ENCODE measurements at places on chromosomes 5 and 9.

GRCh38 chr5:61327760-61328753 is 4.0 kb upstream of the ZSWIM6 start:
- no peak for DNase-seq

DNA sequence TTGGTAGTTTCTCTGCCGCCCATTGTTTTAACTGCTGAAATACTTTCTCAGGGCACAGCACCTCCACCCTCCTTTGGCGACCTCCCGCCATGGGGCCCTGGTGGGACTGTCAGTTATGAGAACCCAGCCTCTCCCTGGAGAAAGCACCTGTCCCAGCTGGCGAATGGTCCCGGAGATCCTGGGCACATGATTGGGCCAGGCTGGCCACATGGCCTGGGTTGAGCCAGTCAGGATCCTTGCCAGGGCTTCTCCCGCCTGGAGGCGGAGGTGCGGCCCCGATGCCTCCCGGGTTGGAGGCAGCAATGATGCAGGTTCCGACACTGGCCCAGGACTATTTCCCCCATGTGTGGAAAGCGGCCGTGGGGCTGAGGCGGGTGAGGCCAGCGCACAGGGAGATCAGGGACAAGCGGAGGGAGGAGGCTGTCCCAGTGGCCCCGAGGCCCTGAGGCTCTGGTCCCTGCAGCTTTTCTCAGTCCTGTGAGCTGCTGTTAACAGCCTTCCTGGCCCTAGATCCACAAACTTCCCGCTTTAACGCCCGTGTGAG is 13.6 kb downstream of the UNC5A start:
- no peak for DNase-seq

GRCh38 chr9:135773530-135774238 is 71.7 kb downstream of the KCNT1 start:
- no peak for DNase-seq

- DNase-seq: no peak
Measured at GRCh38 chr5:96997265-96997859, 61.5 kb downstream of the LNPEP start.

GRCh38 chr9:70517926-70518610 is 103.6 kb upstream of the KLF9 start:
- DNase-seq: no peak

DNA sequence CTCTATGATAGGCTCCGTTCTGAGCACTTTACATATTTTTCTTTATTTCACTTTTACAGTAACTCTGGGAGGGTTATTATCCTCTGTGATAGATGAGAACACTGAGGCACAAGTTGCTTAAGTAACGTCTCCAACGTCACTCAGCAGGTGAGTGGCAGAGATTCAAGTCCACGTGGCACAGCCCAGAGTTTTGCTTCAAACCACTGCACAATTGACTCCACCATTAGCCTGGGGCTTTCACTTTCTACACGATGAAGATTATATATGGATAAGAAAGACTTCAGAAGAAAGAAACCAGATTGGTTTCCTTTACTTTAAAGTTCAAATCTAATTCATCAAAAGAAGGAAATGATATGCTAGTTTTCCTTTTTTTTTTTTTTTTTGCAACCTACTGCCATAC is 245.9 kb downstream of the SYK start:
- no peak for DNase-seq

DNA sequence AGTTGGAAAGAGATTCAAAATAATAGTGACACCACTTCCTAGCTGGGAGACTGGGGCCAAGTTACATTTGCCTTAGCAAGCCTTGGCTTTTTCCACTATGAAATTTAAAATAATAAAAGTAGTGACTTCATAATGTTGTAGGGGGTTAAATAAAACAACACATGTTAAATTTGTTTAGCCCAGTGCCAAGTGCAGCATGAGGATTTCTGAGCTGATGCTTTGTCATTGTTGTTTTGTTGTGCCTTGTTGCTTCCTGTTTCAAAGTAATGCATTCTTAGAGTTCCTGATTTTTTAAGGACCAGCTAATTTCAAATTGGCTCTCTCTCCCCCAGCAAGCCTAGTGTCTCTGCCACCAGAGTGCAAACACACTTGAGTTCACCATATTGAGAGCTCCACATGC is 270.7 kb upstream of the PAPPA start:
- DNase-seq: no peak

DNA sequence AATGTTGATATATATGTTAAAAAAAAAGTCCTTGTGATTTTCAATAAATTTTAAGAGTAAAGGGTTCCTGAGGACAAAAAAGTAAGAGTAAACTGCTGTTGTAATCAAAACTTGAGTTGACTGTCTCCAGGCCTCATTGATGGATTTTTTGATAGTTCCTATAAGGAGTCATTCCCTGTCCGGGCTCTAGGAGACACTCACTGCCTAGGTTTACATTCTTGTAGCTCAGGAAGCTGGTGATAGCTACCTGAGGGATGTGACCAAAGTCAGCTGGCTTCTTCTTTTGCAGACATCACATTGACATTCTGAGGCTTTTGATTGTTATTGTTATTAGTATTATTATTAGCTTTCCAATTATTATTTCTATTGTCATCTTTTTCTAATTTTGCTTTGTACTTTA is 116.5 kb upstream of the FBXL7 start:
- DNase-seq: no peak

DNA sequence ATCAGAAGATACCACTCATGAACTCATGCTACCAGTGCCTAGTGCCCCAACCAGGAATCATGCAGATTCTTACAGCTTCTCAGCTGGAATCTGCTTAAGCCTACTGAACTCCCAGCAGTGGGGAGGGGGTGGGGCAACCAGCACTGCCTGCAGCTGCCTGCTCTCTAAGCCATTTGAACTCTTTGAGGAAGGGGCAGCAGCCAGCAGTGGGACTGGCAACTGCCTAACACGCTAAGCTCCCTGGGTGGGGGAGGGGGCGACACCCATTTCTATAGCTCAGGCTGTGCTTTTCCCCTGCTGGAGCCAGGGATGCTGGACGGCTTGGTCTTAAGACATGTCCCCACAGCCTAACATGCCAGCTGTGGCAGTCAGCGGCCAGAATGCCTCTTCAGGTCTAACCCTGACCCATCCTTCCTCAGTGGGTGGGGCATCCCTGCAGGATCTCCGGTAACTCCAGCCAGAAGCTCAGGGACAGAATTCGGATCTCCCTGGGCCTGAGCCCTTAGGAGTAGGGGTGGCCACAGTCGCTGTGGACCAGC is 889.7 kb downstream of the CDH9 start:
- no peak for DNase-seq

DNA sequence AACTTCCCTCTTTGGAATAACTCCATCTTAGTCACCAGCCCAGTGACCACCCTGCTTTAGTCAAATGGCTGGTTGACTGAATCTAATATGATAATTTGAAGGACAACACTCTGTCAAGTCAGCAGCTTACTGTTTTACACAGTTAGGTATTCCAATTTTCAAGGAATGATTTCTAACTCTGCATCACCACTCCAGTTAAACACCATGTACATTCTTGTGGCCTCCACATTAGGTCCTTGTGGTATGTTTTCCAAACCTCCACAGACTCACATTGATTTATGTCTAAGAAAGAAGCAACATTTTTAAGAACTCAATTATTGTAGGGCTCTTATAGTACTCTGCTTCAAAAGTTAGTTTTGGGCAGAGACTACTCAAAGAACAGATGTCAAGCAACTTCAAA is 110.7 kb downstream of the TLE1 start:
- no peak for DNase-seq
